ENCODE measurements at places on chromosomes 1 and 21.

DNA sequence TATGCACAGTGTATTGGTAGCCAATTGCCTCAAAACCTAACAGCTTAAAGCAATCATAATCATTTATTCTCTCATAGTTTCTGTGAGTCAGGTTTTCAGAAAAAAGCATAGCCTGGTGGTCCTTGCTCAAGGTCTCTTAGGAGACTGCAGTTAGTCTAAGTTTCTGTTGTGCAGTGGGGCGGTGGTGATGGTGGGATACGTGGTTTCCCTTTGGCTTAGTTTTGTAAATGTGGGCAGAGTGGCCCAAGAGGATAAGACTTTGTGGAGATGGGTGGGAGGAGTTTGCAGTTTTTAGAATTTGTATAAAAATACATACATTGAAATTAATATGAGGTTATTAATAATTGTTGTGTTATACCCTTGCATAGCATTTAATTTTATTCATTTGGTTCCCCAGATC is 68.6 kb downstream of the NOS1AP start:
- DNase-seq, result no peak

- DNase-seq, result peak; percentile 51
Measured at GRCh38 chr1:223748405-223748772, 36.0 kb downstream of the CAPN2 start.

GRCh38 chr1:107430540-107431228 is 289.8 kb downstream of the NTNG1 start:
- peak; percentile 52 for DNase-seq

GRCh38 chr1:211135342-211135950 is 1.5 kb upstream of the KCNH1 start:
- peak; percentile 75 for DNase-seq

Data from mesendoderm (in vitro differentiated cells).